ENCODE measurements at places on chromosomes 13 and 19.

DNA sequence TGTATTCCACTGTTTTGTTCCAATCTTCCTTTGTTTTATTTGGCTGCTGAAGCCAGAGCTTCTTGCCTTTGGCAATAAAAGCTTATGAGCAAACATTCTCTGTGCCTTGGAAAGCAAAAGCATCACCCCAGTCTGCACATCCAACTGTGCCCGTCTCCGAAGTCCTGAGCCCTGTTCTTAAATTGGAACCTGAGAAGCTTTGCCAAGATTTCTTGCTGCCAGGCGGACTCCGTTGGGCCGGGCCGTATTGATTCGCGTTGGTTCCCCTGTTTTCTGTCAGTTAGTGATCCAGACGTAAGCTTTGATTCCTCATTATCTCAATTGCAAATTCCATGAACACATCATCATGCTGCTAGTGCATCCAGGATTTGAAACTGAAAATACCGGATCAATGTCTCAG, 793.0 kb downstream of the OLFM4 start:
- DNase-seq: no peak

DNA sequence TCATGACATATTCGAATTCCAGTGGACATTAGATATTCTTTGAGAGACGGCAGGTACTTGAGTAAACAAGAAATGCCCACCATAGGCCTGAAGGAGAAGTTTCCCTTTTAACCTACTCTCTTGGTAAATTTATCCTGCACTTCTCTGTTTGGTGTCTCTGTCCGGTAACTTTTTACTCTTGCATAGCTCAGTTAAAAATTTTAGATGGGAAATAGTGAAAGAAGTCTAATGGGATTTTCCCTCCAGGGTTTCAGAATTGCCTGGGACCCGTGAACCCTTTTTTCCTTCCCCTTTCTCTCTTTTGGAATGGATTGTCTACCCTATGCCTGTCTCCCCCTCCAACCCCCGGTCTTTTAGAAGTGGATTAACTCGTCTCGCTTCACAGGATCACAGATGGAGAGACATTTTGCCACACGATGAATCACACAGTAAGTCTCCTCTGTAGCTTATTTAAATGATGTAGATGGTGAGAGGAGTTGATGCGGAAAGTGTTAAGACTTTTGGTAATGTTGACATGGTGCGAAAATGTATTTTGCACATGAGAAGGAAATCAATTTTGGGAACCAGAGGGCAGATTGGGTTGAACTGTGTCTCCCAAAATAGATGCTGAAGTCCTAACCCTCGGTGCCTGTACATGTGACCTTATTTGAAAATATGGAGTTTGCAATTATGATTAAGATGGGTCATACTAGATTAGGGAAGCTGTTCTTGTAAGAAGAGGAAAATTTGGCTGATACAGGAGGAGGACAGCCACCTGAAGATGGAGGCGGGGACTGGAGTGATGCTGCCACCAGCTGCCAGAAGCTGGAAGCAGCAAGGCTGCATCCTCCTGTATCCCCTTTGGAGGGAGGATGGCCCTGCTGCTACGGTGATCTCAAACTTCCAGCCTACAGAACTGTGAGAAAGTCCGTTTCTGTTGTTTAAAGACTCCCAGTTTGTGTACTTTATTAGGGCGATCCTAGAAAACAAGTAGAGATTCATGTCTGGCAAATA, 711 bp upstream of the MIPEP start:
- DNase-seq: no peak

GRCh38 chr13:113413898-113414282, 39.4 kb downstream of the ADPRHL1 start:
- DNase-seq: no peak

DNA sequence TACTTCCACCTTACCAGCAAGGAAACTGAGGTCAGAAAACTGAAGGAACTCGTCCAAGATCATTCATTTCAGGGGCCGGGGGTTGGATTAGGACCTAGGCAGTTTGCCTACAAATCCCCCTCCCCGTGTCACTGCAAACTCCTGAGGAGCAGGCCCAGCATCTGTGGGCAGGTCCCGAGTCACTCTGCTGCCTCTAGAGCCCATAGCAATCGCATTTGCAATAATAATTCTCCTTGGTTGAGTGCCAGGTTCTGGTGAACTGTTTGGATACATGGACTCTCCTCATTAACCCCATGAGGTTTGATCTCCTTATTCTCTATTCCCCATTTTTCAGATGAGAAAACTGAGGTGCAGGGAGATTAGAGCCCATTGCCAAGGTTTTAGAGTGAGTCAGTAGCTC, 903 bp downstream of the PIN1 start:
- no peak for DNase-seq

- DNase-seq: peak; percentile 49
Measured at GRCh38 chr13:112956571-112957294, 12.3 kb upstream of the MCF2L start.

GRCh38 chr13:91308299-91308698, 39.2 kb upstream of the MIR17HG start:
- peak; percentile 20 for DNase-seq

DNA sequence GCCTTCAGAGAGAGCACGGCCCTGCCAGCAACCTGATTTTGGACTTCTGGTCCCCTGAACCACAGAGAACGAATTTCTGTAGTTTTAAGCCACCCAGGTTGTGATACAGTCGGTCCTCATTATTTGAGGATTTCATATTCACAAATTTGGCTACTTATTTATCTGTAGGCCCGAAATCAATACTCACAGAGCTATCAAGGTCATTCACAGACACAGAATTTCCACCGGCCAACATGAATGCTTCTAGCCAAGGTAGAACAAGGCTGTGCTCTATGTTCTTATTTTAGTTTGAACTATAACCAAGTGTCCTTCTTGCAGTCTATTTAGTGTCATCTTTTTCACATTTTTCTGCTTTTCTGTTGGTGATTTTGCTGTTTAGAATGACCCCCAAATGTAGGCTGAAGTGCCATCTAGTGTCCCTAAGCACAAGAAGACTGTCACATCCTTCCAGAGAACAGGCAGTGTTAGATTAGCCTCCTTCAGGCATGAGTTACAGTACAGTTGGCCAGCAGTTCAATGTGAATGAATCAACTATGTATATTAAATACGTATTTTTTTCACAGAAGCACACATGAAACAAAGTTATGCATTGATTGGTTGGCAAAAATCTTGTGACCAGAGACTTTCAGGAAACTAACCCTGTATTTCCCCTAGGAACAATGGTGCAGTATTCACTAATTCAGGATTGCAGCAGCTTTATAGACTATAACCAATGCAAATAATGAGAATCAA, 63.5 kb downstream of the C13orf42 start:
- no peak for DNase-seq

DNA sequence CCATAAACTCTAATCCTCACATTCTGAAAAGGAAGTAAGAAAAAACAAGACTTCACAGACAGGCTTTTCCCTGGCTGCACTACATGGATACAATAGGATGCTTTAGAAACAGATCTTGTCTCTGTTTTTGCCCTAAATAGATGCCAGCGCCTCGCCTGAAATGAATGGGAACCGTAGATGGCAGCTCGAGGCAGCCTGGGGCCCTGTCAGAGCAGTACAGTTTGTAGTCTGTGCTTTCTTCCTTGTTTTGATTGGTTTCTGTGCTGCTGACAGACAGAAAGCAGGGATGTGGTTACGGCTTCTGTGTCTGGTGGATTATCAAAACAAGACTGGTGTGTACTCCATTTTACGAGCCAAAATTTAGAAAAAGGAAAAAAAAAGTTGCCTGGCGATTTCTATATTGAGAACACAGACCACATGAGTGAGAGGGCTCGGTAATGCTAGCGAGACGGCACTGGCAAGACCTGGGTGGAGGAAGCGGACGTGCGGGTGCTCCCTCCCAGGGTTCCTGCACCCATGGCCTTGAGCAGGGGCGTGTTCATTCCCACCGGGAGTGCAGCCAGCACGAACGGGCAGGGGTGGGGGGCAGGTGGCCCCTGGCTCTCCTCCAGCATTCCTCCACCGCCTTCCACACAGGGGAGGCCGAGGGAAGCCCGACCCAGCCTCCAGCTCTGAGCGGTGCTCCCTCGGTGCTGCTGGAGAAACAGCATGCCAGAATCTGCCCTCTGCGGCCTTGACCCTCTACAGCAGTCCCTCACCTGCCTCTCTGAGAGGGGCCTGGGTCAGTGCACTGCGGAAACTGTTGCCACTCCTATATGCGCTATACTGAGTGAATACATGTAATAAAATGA, 37.6 kb upstream of the C1QTNF9 start:
- DNase-seq: no peak

GRCh38 chr13:39510316-39510695, 92.7 kb downstream of the LHFPL6 start:
- DNase-seq: peak; percentile 21

All from iPS-NIHi11 (cell line).